ENCODE measurements at places on chromosomes 16 and 17.
A peak's percentile ranks its signal among the peaks of the same experiment; 100 is the strongest.

- no peak for DNase-seq
These were observed 67.4 kb downstream of the MRM1 start for GRCh38 chr17:36668824-36669223.

- DNase-seq: peak; percentile 55
These were observed 5.8 kb upstream of the ATP2C2 start for GRCh38 chr16:84362471-84362941.

GRCh38 chr17:55090079-55090492 is 121.5 kb downstream of the STXBP4 start:
- DNase-seq: no peak

DNA sequence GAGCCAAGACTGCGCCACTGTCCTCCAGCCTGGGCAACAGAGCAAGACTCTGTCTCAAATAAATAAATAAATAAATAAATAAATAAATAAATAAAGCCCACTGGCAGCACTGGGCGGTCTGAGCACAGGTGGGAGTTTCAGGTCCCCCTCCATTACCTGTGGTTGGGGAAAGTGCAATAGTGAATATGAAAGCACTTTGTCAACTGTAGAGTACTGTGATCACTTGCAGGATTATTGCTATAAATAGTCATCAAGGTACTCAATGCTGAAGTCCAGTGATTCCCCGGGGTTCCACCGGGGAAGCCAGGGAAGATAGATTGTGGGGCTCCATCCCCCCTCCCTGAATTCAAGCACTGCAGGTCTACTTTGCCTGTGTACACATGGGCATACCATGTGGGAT is 42.7 kb upstream of the CPNE2 start:
- DNase-seq: no peak

DNA sequence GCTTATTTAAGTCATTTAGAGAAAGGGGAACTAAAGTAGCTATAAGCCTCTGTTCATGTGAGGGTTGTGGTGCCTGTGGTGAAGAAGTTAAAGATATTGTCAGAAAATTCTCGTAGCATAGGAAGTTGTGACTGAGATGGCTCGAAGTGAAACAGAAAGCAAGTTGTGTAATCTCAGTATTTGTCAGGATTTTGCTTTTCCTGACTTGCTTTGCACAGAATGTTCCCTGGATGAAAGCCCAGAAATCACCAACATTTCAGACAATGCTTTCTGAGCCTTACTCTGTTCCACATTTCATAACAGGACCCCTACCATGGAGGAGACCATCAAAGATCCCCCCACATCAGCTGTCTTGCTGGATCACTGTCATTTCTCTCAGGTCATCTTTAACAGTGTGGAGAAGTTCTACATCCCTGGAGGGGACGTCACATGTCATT is 10.6 kb downstream of the CALCOCO2 start:
- no peak for DNase-seq

DNA sequence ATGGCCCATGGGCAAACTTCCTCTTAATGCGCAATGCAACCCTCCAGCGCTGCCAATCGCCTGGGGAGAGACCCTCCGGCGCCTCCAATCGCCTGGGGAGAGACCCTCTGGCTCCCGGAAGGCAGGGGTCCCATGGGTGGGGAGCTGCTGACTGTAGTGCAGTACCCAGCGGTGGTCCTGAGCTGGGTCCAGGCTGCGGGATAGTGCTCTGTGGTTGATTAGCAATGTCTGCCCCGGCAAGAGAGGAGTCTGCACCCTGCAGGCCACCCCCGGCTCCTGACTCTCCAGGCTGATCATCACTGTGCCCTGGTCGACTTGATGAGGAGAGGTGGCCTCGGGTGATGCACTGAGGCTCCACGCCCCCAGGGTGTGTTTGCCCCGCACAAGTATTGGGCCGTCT is 44.6 kb upstream of the ZNF469 start:
- no peak for DNase-seq

GRCh38 chr17:73516431-73516830 is 127.8 kb downstream of the SDK2 start:
- DNase-seq: no peak

- no peak for DNase-seq
These were observed 29.9 kb downstream of the ABCA6 start for GRCh38 chr17:69111794-69112193.

DNA sequence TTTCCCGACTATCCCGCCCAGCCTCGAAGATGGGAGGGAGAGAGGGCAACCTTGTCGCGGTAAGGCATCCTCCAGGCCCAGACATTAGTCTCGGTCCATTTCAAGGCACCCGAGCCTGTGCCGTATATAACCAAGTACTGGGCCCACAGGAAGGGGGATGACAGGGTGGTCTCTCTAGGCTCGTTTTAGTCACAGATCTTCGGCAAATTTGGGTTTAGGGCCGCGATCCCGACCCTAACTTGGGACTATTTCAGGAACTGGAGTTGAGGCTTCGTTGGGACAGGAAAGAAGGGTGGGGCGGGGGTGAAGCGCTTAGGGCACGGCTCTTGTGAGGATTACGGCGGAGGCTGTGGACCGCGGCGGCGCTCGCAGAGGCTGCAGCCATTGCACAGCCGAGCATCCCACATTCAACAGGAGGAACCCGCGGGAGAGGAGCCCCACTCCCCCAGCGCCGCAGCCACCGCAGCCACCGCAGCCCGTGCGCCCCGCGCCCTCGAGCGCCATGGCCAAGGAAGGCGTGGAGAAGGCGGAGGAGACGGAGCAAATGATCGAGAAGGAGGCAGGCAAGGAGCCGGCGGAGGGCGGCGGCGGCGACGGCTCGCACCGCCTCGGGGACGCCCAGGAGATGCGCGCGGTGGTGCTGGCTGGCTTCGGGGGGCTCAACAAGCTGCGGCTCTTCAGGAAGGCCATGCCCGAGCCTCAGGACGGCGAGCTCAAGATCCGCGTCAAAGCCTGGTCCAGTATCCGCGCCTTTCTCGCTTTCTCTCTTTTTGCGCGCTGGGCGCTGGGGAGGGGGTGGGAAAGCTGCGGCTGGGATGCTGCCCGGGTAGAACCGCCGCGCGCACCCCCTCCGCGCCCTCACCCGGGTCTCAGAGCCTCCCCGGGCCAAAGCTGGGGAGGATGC is at the start of gene VAT1L:
TSS of gene VAT1L (plus strand) at position 384 of the 904 bp plus-strand sequence. CDS start at position 503, 119 bp downstream.
- DNase-seq: peak; percentile 69

GRCh38 chr17:42107124-42107523 is 5.4 kb downstream of the DHX58 start:
- DNase-seq: no peak

GRCh38 chr16:72013888-72014581 is 5.5 kb downstream of the DHODH start:
- DNase-seq: no peak

- DNase-seq: no peak
These were observed 99.8 kb upstream of the ELAC2 start for GRCh38 chr17:13117616-13118015.

GRCh38 chr16:17780181-17780580 is 309.4 kb upstream of the XYLT1 start:
- no peak for DNase-seq

DNA sequence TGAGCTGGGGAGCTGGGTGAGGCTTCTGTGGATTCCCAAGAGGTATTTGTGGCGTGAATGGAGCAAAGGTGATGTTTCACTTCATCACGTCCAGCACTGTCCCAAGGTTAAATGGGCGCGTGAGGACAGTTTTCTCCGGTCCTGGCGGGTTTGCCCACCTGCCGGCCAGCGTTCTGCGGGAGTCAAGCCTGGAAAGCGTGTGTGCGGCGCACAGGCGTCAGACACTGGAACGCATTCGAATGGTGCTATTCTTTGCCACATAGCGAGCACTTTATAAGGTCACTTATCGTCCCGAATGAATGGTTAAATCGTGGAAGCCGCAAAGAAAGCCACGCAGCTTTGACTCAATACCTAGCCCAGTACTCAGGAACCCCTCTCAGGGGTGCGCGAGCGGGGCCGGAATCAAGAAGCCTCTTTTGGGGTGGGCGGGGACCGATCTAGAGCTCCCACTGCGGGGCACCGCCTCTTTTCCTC is 446 bp upstream of the PSMD11 start:
- no peak for DNase-seq

- DNase-seq: no peak
These were observed 172.6 kb downstream of the HAPSTR1 start for GRCh38 chr16:9264067-9264466.

GRCh38 chr17:63601439-63602371 is 1.0 kb downstream of the TACO1 start:
- no peak for DNase-seq

DNA sequence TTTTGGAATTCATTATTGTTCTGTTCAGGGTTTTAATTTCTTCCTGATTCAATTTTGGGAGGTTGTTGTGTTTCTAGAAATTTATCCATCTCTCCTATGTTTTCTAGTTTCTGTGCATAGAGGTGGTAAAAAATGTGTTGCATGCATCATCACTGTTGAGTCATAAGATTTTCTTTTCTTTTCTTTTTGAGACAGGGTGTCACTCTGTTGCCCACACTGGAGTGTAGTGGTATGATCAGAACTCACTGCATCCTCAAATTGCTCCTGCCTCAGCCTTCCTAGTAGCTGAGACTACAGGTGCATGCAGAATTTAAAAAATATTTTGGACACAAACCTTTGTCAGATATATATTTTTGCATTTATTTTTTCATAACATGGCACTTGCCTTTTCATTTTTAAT is 184.8 kb downstream of the BCAS3 start:
- no peak for DNase-seq

GRCh38 chr17:28918295-28918694 is 15.4 kb upstream of the DHRS13 start:
- DNase-seq: no peak

DNA sequence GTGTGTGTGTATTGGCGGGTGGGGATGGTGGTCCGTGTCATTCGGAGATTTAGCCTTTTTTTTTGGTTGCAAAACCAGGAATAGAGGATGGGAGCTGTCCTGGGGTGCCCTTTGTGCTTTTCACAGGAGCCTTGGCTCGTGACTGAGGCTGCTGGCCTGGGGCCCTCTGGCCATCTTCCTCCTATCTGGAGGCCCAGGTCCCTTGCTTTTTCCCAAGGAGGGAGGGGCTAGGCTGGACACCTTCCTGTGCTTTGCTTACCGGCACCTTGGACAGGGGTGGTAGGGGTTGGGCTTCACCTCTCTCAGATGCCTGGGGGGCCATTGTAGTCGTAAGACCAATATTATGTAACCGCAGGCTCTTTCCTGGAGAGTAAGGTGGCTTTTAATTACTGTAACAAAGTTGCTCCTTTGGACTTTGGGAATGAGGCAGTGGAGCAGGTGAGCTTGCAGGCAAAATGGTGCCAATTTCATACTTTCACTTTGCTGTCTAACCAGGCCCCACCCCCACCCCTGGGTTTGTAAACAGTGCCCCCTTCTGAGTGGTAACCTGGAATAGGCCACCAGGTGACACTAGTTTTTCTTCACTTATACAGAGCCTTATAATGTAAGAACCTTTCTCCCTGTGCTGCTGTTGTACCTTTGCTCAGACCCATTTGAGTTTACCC is 1.2 kb downstream of the DYNLL2 start:
- DNase-seq: peak; percentile 64

All from H9 (cell line).